Aorta (tissue), 5 donors: ENCODE measurements at places on chromosomes 12 and 14. TPM values are rescaled to one million over a fixed set of nuclear protein-coding genes. Genes with fewer than 3 reads are reported as not detected.

- H3K4me3 ChIP-seq: no peak overlapping the region
- DNase-seq: no peak
- no peaks in the 10 kb centered on the region for H3K36me3 ChIP-seq
- no peaks in the 10 kb centered on the region for H3K4me1 ChIP-seq
These were observed 2.7 kb downstream of the PLEKHD1 start for GRCh38 chr14:69487226-69487625.

DNA sequence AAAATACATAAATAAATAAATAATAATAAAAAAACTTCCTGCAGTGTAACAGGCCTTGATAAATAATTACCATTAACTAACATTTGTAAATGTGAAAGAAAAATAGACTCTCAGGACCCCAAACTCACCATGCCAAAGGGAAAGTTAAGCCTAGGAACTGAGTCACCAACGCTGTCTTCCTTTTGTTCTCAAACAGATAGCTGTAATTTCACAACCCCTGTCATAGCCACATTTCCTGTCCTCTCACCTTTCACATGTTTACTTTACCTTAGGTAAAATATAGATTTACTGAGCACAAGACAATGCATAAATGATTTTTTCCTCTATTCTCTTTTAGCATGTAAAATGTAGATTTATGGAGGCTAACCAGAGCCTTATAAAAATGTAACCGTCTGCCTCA lies 35.9 kb upstream of the CHST11 start:
- no peak for DNase-seq
- no peak overlapping the region for H3K4me3 ChIP-seq
- H3K27ac ChIP-seq: no peak overlapping the region
- no peaks in the 10 kb centered on the region for H3K36me3 ChIP-seq
- peaks cover 3% of the 10 kb centered on the region for H3K4me1 ChIP-seq

- no peaks in the 10 kb centered on the region for H3K36me3 ChIP-seq
- no peak overlapping the region for H3K27ac ChIP-seq
- peaks cover under 1% of the 10 kb centered on the region for H3K4me1 ChIP-seq
- H3K4me3 ChIP-seq: no peak overlapping the region
- DNase-seq: no peak
These were observed 34.1 kb downstream of the TMCC3 start for GRCh38 chr12:94616203-94616729.

- H3K4me1 ChIP-seq: peaks cover 8% of the 10 kb centered on the region
- no peak overlapping the region for H3K27ac ChIP-seq
- H3K4me3 ChIP-seq: no peak overlapping the region
- H3K36me3 ChIP-seq: no peaks in the 10 kb centered on the region
- no peaks in the 10 kb centered on the region for H3K27me3 ChIP-seq
These were observed 47.9 kb downstream of the PPP1R12A start for GRCh38 chr12:79886917-79887519.

GRCh38 chr12:6215120-6215807 lies 15.1 kb downstream of the CD9 start:
- DNase-seq: no peak
- H3K27ac ChIP-seq: peak overlapping the region; percentile 99
- H3K36me3 ChIP-seq: no peaks in the 10 kb centered on the region
- H3K27me3 ChIP-seq: no peaks in the 10 kb centered on the region

DNA sequence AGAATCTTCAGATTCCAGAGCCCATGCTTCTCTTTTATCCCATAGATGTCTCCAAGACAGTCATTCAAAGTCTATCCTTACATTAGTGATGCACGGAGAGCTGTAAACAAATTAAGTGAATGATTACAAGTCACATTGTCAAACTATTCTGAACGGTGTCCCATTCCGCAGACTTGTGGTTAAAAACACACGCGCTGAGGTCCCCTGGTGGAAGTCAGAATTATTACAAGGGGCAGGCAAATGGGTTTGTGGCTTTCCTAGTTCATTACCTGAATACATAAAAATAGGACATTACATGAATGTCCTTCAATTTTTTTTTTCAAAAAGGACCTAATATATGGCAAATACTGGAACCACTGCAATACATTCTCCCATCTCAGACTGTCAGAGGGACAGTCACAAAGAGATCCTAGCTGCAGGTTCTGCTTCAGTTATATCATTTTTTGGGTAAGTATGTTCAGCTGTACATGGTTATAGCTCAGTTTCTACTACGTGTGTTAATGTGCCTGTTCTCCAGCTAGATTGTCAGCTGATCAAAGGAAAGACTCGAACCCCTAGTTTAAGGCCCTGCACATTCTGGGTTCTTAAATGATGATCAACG lies 53.1 kb upstream of the STON2 start:
- no peak overlapping the region for H3K27ac ChIP-seq
- H3K36me3 ChIP-seq: no peaks in the 10 kb centered on the region
- H3K27me3 ChIP-seq: no peaks in the 10 kb centered on the region
- H3K4me3 ChIP-seq: no peak overlapping the region

GRCh38 chr12:28622406-28622805 lies 432.1 kb downstream of the CCDC91 start:
- H3K27me3 ChIP-seq: no peaks in the 10 kb centered on the region
- no peaks in the 10 kb centered on the region for H3K36me3 ChIP-seq
- no peaks in the 10 kb centered on the region for H3K4me1 ChIP-seq
- H3K4me3 ChIP-seq: no peak overlapping the region
- no peak overlapping the region for H3K27ac ChIP-seq
- no peak for DNase-seq

DNA sequence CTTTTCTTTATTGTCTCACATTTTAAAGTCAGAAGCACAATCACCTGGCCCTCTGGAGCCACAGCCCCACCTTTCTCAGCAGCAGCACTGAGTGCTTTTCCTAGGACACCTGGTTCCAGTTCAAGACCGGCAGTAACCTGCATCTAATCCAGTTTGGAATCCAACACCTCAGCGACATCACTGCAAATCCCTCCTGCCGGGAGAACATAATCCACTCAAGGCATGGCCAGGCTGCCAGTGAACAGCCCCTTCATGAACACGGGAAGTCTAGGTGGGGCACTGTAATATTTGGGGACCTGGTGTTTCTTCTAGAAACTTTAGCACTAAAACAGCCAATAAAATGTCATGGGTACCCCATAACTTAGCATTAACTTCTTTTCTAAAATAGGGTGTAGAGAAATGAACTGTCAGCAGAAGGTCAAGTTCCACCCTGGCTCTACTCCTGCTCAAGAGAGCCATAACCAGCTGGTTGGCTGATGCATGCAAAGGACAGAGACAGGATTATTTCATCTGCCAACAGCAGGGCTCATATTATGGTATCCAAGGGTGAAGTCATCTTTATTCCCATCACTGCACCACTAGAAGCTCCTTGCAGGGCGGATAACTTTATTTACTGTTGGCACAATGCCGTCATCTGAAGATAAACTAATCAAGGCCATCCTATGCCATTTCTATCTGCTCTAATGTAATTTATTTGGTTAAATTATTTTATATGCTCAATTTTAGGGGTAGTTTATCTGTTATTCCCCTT lies 76.7 kb downstream of the TTC7B start:
- no peak overlapping the region for H3K4me3 ChIP-seq
- DNase-seq: no peak
- no peak overlapping the region for H3K27ac ChIP-seq
- no peaks in the 10 kb centered on the region for H3K36me3 ChIP-seq
- H3K4me1 ChIP-seq: no peaks in the 10 kb centered on the region

GRCh38 chr12:50103767-50104321 lies at the start of gene GPD1:
Gene GPD1 (plus strand): TSS chr12:50104008. CDS start chr12:50104051, 43 bp downstream.
- H3K4me3 ChIP-seq: no peak within 1 kb of the TSS
- no peaks in the 10 kb centered on the region for H3K4me1 ChIP-seq
- H3K36me3 ChIP-seq: peaks cover 2% of the 10 kb centered on the region
- peak; percentile 74 for DNase-seq
- H3K27ac ChIP-seq: no peak within 1 kb of the TSS

DNA sequence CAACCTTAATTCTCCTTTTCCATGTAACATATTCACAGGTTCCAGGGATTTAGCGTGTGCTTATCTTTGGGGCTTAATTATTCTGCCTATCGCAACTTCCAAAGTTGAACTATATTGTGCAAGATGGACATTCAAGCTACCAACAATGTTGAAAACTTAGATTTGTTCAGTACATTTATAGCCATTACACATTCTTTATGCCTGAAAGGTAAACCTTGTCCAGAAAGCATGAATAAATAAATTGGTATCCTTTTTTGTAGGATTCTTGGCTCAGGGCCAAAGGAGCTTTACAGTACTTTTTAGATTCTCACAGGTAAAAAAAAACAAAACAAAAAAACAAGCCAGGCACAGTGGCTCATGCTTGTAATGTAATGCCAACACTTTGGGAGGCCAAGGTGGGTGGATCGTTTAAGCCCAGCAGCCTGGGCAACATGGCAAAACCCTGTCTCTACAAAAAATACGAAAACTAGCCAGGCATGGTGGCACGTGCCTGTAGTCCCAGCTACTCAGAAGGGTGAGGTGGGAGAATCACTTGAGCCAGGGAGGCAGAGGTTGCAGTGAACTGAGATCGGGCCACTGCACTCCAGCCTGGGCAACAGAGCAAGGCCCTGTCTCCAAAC lies 3.3 kb downstream of the C12orf56 start:
- H3K27ac ChIP-seq: no peak overlapping the region
- DNase-seq: no peak
- H3K4me3 ChIP-seq: no peak overlapping the region
- H3K27me3 ChIP-seq: no peaks in the 10 kb centered on the region

DNA sequence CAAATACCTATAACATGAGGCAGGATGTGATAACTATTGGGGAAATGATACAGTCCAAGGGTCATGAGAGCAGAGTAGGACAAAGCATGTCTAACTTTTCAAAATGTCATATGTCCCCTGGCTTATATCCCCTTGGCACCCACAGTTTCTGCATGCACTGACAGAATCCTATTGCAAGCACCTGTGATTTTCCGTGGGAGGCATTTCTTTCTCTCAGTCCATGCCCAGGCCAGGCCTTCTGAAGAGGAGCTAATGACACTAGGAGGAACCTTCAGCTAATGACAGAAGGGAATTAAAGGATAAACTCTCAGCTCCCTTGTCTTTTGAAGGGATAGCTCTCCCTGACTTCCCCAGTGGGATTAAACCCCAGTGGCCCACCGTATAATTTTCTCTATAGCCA lies 249.2 kb downstream of the TTC6 start:
- no peaks in the 10 kb centered on the region for H3K4me1 ChIP-seq
- H3K4me3 ChIP-seq: no peak overlapping the region
- no peak overlapping the region for H3K27ac ChIP-seq
- H3K36me3 ChIP-seq: no peaks in the 10 kb centered on the region

- no peaks in the 10 kb centered on the region for H3K4me1 ChIP-seq
- no peak overlapping the region for H3K27ac ChIP-seq
- no peak overlapping the region for H3K4me3 ChIP-seq
These were observed 26.8 kb upstream of the NEDD1 start for GRCh38 chr12:96880220-96880619.

DNA sequence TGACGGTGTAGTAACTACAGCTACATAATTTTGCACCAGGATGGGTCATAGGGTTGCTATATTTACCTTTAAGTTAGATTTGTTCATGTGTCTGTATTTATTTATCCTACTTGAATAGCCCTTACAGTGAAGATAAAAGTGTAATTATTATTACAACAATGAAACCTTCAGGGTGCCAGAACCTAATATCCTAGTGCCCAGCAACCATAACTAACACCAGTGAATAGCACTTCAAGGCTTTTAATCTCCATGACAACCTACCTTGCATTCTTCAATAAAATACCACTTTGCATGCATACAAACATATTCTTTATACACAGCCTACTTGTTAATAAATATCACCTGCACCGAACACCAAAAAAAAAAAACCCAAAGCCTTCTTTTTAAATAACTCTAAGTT lies 58.7 kb upstream of the G2E3 start:
- no peaks in the 10 kb centered on the region for H3K4me1 ChIP-seq
- H3K36me3 ChIP-seq: no peaks in the 10 kb centered on the region
- H3K27me3 ChIP-seq: no peaks in the 10 kb centered on the region
- H3K4me3 ChIP-seq: no peak overlapping the region
- no peak overlapping the region for H3K27ac ChIP-seq

DNA sequence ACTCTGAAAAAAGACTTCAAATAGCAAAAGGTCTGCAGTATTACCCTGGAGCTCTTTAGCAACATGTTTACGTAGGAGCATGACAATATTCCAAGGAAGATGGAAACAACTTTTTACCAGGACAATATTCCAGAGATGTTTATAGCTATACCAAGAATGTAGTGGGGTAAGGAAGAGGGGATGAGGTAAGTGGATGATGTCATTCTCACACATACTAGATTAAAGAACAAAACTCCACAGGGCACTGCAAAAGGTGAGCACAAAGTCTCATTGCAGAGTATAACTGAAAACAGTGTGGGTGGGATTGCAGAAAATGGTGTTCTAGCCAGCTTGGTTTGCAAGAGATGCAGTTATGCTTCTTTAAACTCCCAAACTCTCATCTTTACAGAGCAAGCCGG lies 8.4 kb downstream of the CMTM5 start:
- no peaks in the 10 kb centered on the region for H3K4me1 ChIP-seq
- H3K36me3 ChIP-seq: no peaks in the 10 kb centered on the region

DNA sequence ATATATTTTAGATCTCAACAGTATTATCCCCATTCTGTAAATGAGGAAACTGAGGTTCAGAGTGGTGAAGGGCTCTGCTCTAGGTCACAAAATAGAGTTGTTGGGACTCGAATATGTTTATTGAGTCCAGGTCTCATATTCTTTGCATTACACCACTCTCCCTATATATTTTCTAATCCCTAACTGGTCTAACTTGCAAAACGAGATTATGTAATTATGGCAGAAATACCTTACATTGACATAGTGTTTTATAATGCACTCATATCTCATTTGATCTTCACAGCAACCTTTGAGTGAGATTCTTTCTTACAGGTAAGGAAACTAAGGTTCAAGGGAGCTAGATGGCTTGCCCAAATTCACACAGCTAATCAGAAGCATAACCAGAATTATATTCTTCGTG lies 106.9 kb upstream of the LRIG3 start:
- H3K27ac ChIP-seq: no peak overlapping the region
- no peaks in the 10 kb centered on the region for H3K4me1 ChIP-seq
- H3K4me3 ChIP-seq: no peak overlapping the region
- H3K36me3 ChIP-seq: no peaks in the 10 kb centered on the region
- no peak for DNase-seq

MORN3 gene
- total RNA-seq: 0.57 TPM

LRRC10 gene
- total RNA-seq: not detected

LALBA gene
- total RNA-seq: not detected

GPRC5A gene
- total RNA-seq: 86.0 TPM

RNFT2 gene
- 3.1 TPM for total RNA-seq

DNAI7 gene
- total RNA-seq: 1.2 TPM

SERPINA10 gene
- not detected for total RNA-seq

KRT82 gene
- total RNA-seq: not detected

CCDC88C gene
- 18.4 TPM for total RNA-seq
